ENCODE measurements at places on chromosomes 5 and 9. TPM values are rescaled to one million over a fixed set of nuclear protein-coding genes. Genes with fewer than 3 reads are reported as not detected.
A peak's percentile ranks its signal among the peaks of the same experiment; 100 is the strongest.

DNA sequence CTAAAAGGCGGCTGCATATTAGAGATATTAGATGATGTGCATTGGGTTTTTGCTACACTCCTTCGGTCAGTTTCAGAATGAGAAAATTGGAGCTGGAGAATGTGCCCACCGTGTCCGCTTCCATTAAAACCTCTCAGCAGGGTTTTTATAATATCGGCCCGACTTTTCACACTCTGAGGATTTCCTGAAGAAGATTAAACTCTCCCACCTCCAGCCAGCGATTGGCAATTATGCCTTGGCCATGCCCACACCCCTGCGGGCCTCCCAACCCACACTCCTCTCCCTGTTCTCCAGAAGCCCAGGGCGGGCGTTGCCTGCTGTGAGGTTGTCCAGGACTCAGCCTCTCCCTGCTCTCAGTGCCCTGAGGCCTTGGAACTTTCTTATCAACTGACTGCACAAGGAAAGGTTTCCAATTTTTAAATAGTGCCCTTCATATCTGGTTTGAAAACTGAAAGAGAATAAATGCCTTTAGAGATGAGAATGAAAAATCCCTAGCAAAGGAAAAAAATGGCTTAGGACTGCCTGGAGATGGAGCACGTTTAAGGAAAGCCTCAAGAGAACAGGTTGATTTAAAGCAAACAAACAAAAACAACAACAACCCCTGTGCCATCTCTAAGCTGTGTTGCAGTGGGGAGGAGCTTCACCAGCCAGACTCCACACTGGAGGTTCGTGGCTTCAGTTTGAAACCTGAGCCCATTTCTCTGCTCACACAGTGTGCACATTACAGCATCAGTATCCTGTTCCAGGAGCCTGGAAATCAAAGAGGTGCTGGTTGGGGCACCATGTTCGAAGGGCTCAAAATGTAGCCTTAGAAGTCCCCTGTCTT, 292.9 kb downstream of the NSG2 start:
- no peak for DNase-seq
- no peaks in the 10 kb centered on the region for H3K4me1 ChIP-seq
- H3K4me3 ChIP-seq: no peak overlapping the region
- no peaks in the 10 kb centered on the region for H3K36me3 ChIP-seq

Gene PCAT7
- not detected for total RNA-seq

GRCh38 chr9:134912126-134912840, 5.4 kb downstream of the FCN1 start:
- no peaks in the 10 kb centered on the region for H3K36me3 ChIP-seq
- H3K27ac ChIP-seq: no peak overlapping the region
- no peak overlapping the region for H3K4me3 ChIP-seq
- peaks cover 5% of the 10 kb centered on the region for H3K27me3 ChIP-seq
- DNase-seq: no peak

GRCh38 chr9:107447834-107448233, 41.7 kb downstream of the KLF4 start:
- no peaks in the 10 kb centered on the region for H3K27me3 ChIP-seq
- H3K4me1 ChIP-seq: no peaks in the 10 kb centered on the region
- H3K36me3 ChIP-seq: no peaks in the 10 kb centered on the region
- H3K27ac ChIP-seq: no peak overlapping the region

DNA sequence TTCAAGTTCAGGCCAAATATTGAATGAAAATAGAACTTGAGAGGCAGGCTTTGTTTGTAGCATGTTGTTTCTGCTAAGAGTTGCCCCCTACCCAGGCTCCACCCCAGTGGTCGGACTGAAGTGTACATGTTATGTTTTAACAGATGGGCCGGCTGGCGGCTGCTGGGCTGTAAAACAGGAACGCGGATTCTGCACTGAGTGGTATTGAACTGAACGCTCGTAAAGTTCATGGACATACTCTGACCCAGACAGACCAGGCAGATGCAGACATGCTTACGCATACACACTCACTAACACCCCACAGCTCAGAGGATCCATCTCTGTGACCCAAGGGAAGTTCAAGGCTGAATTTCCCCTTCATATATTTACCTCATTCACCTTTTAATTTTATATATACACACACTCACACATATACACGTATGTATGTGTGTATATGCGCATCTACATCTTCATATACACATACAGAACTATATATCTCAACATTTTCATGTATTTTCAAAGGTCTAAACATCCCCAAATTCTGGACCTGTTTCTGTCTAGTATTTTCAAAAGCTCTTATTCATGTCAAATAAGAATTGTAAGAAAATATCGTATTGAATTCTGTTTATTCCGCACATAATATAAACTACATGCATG, 1.4 kb downstream of the MARCHF3 start:
- H3K36me3 ChIP-seq: no peaks in the 10 kb centered on the region
- no peak for DNase-seq
- no peak overlapping the region for H3K27ac ChIP-seq

Gene ROR2
- 0.15 TPM for total RNA-seq

DNA sequence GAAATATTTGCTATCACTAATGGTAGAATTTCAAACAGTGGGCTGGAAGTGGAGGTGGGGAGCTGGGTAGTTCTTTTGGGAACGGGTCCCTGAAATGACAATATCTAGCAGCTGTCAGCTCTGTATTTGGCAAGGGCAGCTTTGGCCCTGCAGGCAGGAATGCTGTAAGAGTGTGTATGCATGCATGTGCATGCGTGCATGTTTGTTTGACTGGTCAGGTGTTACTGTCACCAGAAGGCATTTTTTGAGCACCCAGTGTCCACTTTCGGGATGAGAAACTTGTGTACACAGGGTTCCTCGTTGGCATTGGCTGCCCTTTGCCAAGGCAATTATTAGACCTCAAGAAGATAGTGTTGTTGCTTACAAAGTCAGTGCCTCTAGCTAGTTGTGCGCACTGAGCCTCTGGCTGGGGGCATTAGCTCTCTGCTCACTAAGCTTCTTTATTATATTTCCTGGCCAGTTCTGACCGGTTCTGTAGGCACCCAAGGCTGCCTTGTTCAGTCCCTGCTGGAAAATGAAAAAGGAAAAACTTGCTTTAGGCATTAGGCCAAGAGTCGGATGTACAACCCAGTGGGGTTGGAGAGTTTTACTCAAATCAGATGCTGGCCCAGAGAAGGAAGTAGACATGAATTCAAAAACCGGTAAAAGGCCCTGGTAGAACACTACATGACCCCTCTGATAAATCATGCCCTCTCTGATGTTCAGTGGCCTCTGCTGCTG, 2.0 kb downstream of the CYFIP2 start:
- no peaks in the 10 kb centered on the region for H3K36me3 ChIP-seq
- no peak overlapping the region for H3K4me3 ChIP-seq
- no peaks in the 10 kb centered on the region for H3K27me3 ChIP-seq
- no peak for DNase-seq
- peaks cover 16% of the 10 kb centered on the region for H3K4me1 ChIP-seq

DNA sequence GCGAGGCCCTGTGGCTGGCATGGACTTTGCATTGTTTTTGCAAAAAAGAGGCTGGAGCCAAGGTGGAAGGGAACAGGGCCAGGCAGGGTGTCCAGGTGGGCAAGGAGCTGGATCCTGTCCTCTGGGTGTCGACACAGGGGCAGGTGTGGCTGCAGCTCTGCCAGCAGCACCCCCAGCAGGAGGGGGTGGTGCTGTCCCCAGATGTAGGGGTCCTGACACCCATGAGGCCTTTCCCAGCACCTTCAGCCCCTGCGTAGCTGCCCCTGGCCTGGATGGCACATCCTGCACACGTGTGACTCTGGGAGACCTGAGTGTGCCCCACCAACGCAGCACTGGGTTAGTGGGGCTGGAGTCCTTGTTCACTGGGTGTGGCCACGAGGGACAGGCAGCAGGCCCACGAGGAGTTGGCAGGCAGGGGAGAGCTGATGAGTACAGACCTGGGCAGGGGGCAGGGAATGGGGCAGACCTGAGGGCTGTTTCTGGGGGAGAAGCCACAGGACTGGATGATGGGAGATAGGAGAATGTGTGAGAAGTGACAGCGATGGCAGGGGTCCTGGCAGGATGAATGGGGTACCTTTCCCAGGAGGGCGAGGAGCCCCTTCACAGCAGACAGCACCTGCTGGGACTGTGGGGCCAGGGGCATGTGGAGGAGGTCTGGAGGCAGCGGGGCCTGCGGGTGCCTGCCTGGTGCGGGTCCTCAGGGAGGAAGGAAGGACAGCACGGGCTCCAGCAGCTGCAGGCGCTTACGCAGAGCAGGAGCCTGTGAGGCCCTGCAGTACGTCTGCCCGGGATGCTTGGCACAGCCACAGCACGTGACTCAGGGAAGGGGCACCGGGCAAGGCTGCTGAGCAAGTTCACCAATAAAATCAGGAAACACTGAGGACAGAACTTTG, 3.6 kb upstream of the RASGEF1C start:
- no peaks in the 10 kb centered on the region for H3K36me3 ChIP-seq
- DNase-seq: no peak
- no peak overlapping the region for H3K27ac ChIP-seq
- peaks cover 39% of the 10 kb centered on the region for H3K27me3 ChIP-seq
- H3K4me3 ChIP-seq: no peak overlapping the region

GRCh38 chr5:2186472-2187015, 303.8 kb upstream of the IRX4 start:
- H3K4me1 ChIP-seq: no peaks in the 10 kb centered on the region
- peaks cover 1% of the 10 kb centered on the region for H3K27me3 ChIP-seq
- no peak overlapping the region for H3K27ac ChIP-seq
- peak; percentile 26 for DNase-seq

DNA sequence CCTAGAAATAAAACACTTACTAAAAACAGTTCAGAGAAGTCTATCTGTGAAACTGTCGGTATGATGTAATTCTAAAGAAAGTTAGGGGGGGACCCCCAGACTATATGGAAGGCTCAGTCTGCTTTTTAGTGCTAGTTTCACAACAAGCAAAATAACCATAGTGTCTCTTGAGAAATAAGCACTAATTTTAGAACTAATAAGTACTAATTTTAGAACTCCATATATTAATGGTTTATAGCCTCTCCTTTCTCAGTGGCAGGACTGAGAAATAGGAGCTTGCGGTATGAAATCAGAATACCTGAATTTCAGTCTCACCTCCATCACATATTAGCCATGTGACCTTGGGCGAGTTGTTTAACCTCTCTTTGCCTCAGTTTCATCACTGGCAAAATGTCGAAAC, 1.4 kb upstream of the PHF24 start:
- H3K4me1 ChIP-seq: no peaks in the 10 kb centered on the region
- H3K4me3 ChIP-seq: no peak overlapping the region

Gene IL13
- total RNA-seq: not detected

Data from psoas muscle (tissue), 8 donors.